ENCODE measurements at places on chromosomes 6 and 20.

DNA sequence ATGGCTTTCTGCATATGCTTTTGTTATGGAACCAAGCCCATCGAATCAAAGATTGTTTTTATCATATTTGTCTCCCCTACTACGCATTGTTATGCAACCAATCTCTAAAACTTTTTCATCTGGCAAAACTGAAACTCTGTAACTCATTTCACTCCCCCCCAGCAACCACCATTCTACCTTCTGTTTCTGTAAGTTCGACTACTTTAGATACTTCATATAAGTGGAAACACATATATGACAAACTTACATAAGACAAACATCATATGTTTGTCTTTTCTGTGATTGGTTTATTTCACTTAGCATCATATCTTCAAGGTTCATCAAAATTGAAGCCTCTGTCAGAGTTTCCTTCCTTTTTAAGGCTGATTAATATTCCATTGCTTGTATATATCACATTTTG is 34.8 kb downstream of the CEP57L1 start:
- no peak for DNase-seq

- DNase-seq: no peak
Observed at GRCh38 chr6:157813191-157813590, 9.9 kb upstream of the SNX9 start.

GRCh38 chr6:29005183-29005885 is at the start of gene ZNF311:
TSS of gene ZNF311 (minus strand) at chr6:29005315. CDS start at chr6:29003954, 1,361 bp downstream.
- DNase-seq: peak; percentile 23

DNA sequence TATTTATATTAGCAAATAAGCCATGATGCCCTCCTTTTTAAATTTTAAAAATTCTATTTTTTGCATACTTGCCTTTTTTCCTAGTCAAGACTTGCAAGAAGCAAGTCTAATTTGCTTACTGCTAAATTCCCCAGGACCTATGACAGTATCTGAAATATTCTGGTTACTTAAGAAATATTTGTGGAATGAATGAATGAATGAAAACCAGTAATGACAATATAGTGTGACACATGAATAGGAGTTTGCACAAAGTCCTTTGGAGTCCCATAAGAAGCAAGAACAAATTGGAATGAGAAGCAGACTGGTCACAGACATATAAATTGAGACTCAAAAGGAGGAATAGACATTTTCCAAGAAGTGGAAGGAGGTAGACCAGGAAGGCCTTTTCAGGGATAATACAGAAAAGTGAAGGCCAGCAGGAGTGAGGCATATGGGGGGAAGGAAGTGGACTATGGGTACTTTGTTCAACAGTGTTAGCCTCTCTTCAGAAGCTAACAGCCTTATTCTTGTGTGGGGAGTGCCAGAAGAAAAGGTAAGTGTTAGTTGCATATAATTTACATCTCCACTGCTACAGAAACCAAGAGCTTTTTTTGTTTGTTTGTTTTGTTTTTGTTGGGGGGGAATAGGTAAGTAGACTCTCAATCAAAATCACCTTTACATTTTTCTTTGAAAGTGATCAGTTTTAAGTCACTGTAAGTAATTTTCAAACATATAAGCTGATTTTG is 93.6 kb upstream of the FAM184A start:
- DNase-seq: no peak

DNA sequence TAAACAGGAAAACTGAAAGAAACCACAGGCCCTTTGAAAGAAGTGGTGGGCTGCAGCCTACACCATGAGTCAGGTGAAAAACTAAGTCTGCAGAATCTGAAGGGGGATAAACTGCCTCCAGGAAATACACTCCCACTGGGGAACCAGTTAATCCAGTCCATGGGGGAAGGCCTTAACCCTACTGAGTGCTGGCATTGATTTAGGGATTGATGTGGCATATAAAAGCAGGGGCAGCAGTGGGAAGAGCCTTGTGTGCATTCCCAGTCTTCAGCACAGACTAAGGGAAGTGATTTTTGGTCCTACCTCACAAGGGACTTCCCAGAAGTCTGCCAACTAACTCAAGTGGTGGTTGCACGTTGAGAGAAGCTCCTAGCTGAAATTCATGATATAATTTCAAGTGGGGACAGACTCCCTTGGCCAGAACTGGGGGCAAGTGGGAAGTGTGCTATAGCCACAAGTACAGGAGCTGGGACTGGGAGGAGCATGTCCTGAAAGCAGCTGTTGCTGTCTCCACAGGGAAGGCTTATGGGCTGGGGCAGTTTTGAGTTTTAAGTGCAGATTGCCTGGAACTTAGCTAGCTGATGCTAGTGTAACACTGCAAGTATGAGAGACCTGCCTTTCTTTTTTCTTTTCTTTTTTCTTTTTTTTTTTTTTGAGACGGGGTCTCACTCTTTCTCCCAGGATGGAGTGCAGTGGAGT is 31.2 kb downstream of the CITED2 start:
- DNase-seq: no peak

GRCh38 chr20:32839227-32839981 is 19.3 kb upstream of the EFCAB8 start:
- no peak for DNase-seq

GRCh38 chr20:45861221-45862075 is 4.0 kb downstream of the ZSWIM3 start:
- no peak for DNase-seq

DNA sequence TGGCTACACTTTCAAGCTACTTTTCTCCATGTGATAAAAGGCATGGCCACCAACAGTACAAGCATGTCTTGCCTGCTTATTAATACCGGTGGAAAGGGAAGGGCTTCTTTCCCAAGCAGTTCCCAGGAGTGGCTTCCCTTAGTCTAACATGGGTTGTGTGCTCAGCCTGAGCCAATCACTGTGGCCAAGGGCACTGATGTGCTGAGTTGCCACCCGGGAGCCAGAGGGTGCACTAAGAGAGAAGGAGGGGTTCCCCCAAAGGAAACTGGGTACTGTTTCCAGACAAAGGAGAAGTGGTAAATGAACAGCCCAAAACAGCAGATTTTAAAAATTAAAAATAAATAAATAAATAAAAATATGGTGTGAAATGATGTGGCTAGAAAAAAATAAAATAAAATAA is 68.5 kb downstream of the BANF2 start:
- no peak for DNase-seq

DNA sequence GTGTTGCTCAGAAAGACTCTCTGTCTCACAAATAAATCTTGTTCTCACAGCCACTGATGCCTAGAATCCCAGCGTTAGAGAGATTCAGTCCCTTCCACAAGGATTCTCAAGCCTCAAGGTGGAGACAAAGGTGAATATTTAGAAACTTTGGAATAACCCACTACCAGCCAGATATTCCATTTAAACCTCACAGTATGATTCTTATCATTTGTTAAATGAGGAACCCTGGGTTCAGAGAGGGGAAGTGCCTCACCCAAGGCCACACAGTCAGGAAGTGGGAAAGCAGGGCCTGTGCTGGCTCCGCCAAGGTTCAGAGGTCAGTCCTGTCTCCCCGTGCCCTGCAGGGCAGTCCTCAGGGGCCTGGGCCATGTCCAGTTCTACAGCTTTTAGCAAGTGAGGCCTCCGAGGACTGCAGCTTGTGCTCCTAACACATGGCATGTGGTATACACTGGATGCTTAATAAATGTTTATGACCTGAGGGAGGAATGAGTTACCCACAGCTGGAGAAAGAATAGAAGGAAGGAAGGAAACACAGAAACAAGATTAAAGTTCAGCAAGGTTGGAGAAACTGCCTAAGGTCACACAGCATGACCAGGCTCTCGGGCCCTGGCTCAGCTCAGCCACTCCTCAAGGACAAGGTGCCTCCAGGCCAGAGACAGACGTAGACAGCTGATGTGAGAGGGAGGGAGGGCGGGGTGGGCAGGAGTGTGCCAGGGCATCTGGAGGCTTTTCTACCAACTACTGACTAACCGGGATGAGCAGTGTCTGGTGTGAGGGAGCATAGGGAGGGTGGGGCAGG is 3.9 kb upstream of the TGM2 start:
- no peak for DNase-seq

GRCh38 chr20:34951252-34951651 is 4.4 kb downstream of the GSS start:
- no peak for DNase-seq

DNA sequence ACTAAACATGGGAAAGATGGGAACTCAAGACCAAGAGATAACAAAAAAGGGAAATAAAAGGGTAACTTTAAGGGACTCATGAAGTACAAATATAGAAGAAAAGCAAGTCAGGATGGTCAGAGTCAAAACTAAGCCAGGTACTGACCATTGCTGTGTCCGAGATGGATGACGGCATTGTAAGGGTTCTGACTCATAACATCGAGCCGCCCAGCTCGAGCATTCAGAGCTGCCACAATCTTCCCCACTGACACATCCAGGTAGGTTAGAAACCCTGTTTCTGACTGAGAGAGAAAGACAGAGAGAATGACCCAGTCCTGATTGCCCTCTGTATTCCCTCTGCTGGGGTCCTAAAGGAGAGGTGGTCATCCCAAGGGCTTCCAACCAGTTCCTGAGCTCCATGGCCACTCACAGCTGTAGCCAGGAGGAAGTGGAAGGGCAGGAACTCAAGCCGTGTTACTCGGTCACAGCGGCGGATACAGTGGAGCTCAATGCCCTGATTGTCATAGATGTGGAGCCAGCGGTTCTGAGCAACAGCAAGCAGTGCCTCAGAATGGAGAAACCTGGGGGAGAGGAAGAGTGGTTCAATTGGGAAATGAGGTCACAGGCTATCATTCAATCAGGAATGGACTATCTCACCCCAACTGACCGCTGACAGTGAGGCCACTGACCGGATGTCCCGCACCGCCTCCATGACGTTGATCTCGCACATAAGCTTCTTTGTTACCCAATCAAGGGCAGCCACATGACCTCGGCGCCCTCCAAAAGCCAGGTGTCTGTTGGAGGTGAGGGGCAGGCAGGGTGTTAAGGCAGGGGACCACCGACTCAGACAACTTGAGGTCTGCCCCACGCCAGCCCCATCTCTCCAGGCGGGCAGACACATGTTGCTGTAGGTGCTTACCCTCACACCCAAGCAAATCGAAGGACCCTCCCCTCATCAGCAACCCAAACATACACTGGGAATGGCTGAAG is 1.8 kb downstream of the WDR46 start:
- no peak for DNase-seq

DNA sequence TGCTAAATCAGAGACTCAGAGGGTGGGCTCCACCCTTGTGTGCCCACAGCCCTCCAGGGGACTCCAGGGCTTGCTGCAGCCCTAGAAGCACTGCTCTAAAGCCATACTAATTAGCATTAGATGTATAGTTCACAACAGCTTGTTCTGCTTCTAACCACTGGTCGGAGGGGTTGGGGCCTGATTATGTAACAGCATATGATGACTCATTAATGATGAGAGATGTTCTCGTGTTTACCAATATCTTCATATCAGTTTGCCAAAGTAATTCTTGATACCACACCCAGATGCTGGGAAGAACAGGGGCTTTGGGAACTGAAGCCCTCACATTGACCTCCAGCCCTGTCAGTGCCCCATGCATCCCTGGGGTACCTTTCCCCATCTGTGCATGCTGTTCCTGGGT is 104.1 kb upstream of the FOXA2 start:
- DNase-seq: no peak

GRCh38 chr6:33521489-33522091 is 58.5 kb downstream of the BAK1 start:
- DNase-seq: no peak

DNA sequence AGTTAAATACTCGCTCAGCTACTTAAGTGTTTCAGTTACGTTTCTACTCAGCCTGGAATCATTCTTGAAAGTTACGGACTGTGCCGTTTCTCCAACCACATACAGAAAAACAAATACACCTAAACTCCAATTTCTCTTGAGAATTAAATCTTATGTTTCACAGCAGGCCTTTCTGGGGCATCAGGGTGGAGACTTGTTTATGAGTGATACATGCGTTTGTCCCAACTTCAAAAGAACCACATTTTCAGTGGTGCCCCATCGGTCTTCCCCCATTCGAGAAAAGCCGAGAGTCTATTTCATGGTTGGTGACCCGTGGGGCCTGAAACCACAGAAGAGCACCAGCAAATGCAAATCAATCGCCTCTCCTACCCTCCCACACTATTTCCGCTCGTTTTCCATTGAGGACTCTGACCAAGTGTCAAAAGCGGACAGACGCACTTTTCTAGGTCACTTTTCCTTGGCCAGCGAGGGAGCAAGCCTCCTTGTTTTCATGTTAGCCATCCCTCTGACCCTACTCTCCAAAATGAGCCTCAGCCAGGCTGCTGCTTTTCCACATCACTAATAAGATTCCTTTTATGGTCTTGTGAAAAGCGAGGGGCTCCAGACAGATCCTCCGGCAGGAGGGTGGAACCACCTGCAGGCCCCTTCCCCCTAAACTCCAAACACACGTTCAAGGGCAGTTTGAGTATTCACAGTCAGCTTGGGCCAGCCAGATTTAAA is 3.1 kb downstream of the JAG1 start:
- no peak for DNase-seq

All from activated CD4-positive, alpha-beta T cell treated with anti-CD3 and anti-CD28 coated beads for 4 hours (primary cell).